ENCODE measurements at places on chromosomes 1 and 21. TPM values are rescaled to one million over a fixed set of nuclear protein-coding genes. Genes with fewer than 3 reads are reported as not detected.

Gene NSL1
- 30.1 TPM for polyA plus RNA-seq

Gene SLC30A2
- polyA plus RNA-seq: not detected

Gene PADI3
- polyA plus RNA-seq: not detected

Gene UMODL1
- 3.3 TPM for polyA plus RNA-seq

Gene SDF4
- polyA plus RNA-seq: 119 TPM

Gene LRRC39
- polyA plus RNA-seq: not detected

Gene LAD1
- 5.7 TPM for polyA plus RNA-seq

Gene OLIG1
- polyA plus RNA-seq: 114 TPM

Gene LENEP
- not detected for polyA plus RNA-seq

Gene ASTN1
- 14.5 TPM for polyA plus RNA-seq

Gene MAEL
- 0.56 TPM for polyA plus RNA-seq

Gene TSPAN2
- polyA plus RNA-seq: 0.15 TPM

Gene CEP350
- polyA plus RNA-seq: 4.9 TPM

Gene HEYL
- 10.7 TPM for polyA plus RNA-seq

Gene METTL13
- 32.6 TPM for polyA plus RNA-seq

Gene C1orf52
- 18.8 TPM for polyA plus RNA-seq
